ENCODE measurements at places on chromosomes 6 and 20.

- H3K4me1 ChIP-seq = no peaks in the 10 kb centered on the region
- H3K4me3 ChIP-seq = no peak overlapping the region
- no peaks in the 10 kb centered on the region for H3K36me3 ChIP-seq
These were observed 31.3 kb downstream of the SLC22A3 start for GRCh38 chr6:160379466-160379865.

- H3K27ac ChIP-seq = no peak overlapping the region
- no peaks in the 10 kb centered on the region for H3K4me1 ChIP-seq
- no peak overlapping the region for H3K4me3 ChIP-seq
- H3K36me3 ChIP-seq = no peaks in the 10 kb centered on the region
- no peaks in the 10 kb centered on the region for H3K27me3 ChIP-seq
These were observed 437.6 kb downstream of the PRKN start for GRCh38 chr6:162289972-162290371.

DNA sequence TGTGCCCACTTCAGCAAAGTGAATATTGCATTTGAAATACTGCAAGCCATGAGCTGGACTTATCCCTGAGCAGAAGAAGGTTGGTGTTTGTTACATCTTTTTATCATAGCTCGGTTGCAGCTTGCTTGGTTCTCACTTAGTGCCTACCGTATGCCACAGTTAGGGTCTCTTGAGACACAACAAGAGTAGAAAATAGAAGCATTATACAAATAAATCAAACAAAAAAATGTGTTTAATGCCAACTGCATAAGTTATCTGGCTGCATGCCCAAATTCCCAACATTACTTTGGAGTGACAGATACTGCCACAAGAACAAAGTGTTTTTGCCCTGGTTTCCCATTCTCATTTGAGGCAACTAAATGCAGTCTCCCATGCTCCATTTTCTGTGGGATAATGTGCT is 53.9 kb upstream of the LAMP5 start:
- DNase-seq = no peak
- no peaks in the 10 kb centered on the region for H3K4me1 ChIP-seq
- no peak overlapping the region for H3K27ac ChIP-seq
- H3K4me3 ChIP-seq = no peak overlapping the region
- H3K27me3 ChIP-seq = no peaks in the 10 kb centered on the region

- DNase-seq = no peak
- H3K36me3 ChIP-seq = no peaks in the 10 kb centered on the region
- peaks cover 11% of the 10 kb centered on the region for H3K27me3 ChIP-seq
- H3K4me3 ChIP-seq = no peak overlapping the region
- H3K4me1 ChIP-seq = peaks cover 1% of the 10 kb centered on the region
- no peak overlapping the region for H3K27ac ChIP-seq
These were observed 49.5 kb upstream of the B4GALT5 start for GRCh38 chr20:49762940-49763766.

DNA sequence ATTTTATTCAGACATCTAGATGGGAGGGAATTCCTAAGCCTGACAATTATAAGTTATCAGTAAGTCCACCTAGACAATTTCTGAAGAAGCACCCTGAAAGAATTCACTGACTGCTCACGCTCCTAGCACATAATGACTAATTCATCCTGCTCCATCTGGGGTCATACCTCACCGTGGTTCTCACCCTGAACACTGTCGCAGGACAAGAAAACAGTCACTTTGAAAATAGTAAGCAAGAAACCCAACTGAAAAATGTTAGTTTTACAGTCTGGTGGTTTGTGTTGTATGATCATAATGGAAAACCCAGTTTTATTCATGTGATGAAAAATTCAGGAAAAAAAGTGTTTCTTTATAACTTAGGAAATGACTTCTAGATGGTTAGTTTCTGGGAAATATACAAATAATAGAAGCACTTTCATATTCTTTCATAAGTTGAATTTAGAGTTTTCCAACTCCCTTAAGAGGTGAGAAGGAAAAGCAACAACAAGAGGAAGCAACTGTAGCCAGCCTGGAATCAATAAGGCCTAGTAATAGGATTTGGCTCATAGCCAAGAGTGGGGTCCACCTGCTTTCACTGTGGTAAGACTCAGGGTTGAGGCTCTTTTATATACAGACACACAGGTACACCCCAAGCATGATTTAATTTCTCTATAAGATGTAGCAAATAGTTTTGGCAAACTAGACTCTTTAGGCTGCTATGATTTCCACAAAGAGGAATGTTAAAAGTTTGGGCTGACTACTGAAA is 94.1 kb downstream of the HIVEP2 start:
- peaks cover 92% of the 10 kb centered on the region for H3K4me1 ChIP-seq
- H3K27me3 ChIP-seq = no peaks in the 10 kb centered on the region
- DNase-seq = peak; percentile 19
- H3K27ac ChIP-seq = peak overlapping the region; percentile 73
- peaks cover under 1% of the 10 kb centered on the region for H3K36me3 ChIP-seq

- no peak for DNase-seq
- H3K27ac ChIP-seq = no peak overlapping the region
- H3K4me3 ChIP-seq = no peak overlapping the region
- peaks cover 6% of the 10 kb centered on the region for H3K27me3 ChIP-seq
- no peaks in the 10 kb centered on the region for H3K36me3 ChIP-seq
These were observed 300.2 kb upstream of the JARID2 start for GRCh38 chr6:14945461-14946185.

GRCh38 chr6:169543704-169544103 is 158.1 kb downstream of the WDR27 start:
- no peak for DNase-seq
- H3K27ac ChIP-seq = no peak overlapping the region
- H3K4me1 ChIP-seq = no peaks in the 10 kb centered on the region
- H3K4me3 ChIP-seq = no peak overlapping the region
- H3K27me3 ChIP-seq = no peaks in the 10 kb centered on the region

- H3K27me3 ChIP-seq = peaks cover 2% of the 10 kb centered on the region
- peaks cover 34% of the 10 kb centered on the region for H3K4me1 ChIP-seq
- no peak for DNase-seq
- no peak overlapping the region for H3K27ac ChIP-seq
- peaks cover 24% of the 10 kb centered on the region for H3K36me3 ChIP-seq
These were observed 199.8 kb downstream of the DLL1 start for GRCh38 chr6:170091000-170091638.

DNA sequence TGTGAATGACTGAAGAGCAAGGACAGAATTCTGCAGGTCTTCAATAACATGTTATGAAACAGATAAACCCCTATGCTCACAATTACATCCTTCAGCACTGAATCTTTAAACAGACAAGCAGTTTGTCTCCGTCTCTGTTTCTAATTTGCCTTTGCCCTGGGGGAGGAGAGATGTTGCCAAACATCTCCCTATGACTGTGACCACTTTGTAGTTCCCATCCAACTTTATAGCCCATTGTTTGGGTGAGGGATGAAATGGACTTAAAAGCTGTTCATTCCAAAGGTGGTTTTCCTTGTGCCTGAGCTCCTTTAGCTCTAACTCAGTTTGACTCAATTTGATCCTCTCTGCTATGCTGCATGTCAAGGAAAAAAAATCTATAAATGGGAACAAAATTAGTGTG is 19.5 kb upstream of the ADTRP start:
- H3K4me1 ChIP-seq = no peaks in the 10 kb centered on the region
- H3K4me3 ChIP-seq = no peak overlapping the region
- H3K27ac ChIP-seq = no peak overlapping the region
- DNase-seq = no peak

DNA sequence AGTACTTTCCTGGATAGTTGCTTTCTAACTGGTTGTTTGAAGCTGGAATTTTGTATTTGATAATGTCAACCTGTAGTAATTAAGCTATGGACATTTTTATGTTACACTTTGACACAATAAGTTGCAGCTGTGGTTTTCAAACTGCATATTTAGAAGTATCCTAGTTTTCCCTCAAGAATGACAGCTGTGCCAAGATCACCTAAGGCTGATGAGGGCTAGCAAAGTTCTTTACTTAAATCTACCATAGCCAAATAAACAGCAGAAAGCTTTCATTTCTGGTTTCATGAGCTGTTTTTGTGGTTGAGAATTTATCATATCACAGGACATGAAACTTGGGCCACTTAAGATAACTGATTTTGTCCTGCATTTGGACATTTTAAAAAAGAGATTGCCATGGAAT is 30.6 kb downstream of the FAM229B start:
- H3K27me3 ChIP-seq = peaks cover 39% of the 10 kb centered on the region
- H3K4me1 ChIP-seq = no peaks in the 10 kb centered on the region
- no peak overlapping the region for H3K27ac ChIP-seq

- no peak overlapping the region for H3K4me3 ChIP-seq
- H3K27ac ChIP-seq = no peak overlapping the region
- DNase-seq = no peak
- no peaks in the 10 kb centered on the region for H3K36me3 ChIP-seq
- H3K4me1 ChIP-seq = no peaks in the 10 kb centered on the region
- no peaks in the 10 kb centered on the region for H3K27me3 ChIP-seq
These were observed 142.3 kb downstream of the PLCB4 start for GRCh38 chr20:9211016-9211760.

GRCh38 chr20:35974256-35974655 is 5.9 kb downstream of the CNBD2 start:
- H3K4me1 ChIP-seq = no peaks in the 10 kb centered on the region
- H3K27me3 ChIP-seq = peaks cover 4% of the 10 kb centered on the region
- H3K36me3 ChIP-seq = no peaks in the 10 kb centered on the region

- no peaks in the 10 kb centered on the region for H3K4me1 ChIP-seq
- no peak for DNase-seq
- peaks cover 24% of the 10 kb centered on the region for H3K27me3 ChIP-seq
- H3K4me3 ChIP-seq = no peak overlapping the region
- H3K27ac ChIP-seq = no peak overlapping the region
- H3K36me3 ChIP-seq = no peaks in the 10 kb centered on the region
These were observed 56.9 kb downstream of the RAMACL start for GRCh38 chr6:166529586-166529985.

DNA sequence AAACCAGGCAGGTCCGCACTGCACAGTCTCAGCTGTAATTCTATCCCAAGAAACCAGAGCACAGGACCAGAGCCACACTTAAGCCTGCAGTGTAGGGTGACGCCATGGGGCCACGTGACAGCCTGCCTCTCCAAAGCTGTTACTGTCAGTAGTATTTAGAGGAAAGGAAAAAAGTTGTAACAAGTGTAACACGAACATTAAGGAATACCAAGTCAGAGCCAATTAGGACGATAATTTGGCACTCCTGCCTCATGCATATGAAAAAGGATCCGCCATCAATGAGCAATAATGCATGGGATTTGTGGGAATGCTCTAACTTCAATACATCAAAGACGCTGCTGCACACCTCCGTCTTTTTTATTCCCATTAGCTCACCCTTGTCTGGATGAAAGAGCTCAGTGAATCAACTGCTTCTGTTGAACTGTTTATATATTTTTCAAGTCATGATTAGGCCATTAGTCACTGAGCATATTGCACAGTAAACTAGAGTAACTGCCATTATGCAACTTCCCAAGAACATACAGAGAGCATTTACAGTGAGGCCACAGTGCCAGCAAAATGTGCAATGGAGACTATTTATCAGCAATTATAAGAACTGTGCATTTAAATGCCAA is 79.9 kb downstream of the ATXN1 start:
- peaks cover 42% of the 10 kb centered on the region for H3K4me1 ChIP-seq
- no peak overlapping the region for H3K4me3 ChIP-seq
- no peak overlapping the region for H3K27ac ChIP-seq
- no peak for DNase-seq
- no peaks in the 10 kb centered on the region for H3K27me3 ChIP-seq

- H3K4me1 ChIP-seq = peaks cover 9% of the 10 kb centered on the region
- no peaks in the 10 kb centered on the region for H3K27me3 ChIP-seq
- peak overlapping the region; percentile 95 for H3K27ac ChIP-seq
- peaks cover 25% of the 10 kb centered on the region for H3K36me3 ChIP-seq
- peak overlapping the region; percentile 92 for H3K4me3 ChIP-seq
- peak; percentile 49 for DNase-seq
These were observed 123.7 kb upstream of the BTN3A2 start for GRCh38 chr6:26241033-26241895.

DNA sequence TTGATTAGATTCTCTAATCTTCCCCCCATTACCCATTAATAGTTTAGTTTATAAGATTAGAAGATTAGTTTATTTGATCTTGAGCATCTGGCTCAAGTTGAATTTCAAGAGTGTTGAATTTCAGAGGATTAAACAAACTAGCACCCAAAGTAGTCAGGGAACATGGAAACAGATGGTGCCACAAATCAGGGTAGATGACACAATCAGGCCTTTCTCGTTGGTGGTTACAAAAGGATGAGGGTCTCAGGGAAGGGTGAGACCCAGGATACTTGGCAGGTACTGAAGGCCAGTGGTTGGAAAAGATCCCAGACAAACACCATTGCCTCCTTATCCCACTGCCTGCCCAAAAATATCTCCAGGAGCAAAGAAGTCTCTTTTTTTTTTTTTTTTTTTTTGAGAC is 29.5 kb upstream of the ADGRF1 start:
- no peaks in the 10 kb centered on the region for H3K36me3 ChIP-seq
- H3K27ac ChIP-seq = no peak overlapping the region
- no peak for DNase-seq
- no peaks in the 10 kb centered on the region for H3K4me1 ChIP-seq

DNA sequence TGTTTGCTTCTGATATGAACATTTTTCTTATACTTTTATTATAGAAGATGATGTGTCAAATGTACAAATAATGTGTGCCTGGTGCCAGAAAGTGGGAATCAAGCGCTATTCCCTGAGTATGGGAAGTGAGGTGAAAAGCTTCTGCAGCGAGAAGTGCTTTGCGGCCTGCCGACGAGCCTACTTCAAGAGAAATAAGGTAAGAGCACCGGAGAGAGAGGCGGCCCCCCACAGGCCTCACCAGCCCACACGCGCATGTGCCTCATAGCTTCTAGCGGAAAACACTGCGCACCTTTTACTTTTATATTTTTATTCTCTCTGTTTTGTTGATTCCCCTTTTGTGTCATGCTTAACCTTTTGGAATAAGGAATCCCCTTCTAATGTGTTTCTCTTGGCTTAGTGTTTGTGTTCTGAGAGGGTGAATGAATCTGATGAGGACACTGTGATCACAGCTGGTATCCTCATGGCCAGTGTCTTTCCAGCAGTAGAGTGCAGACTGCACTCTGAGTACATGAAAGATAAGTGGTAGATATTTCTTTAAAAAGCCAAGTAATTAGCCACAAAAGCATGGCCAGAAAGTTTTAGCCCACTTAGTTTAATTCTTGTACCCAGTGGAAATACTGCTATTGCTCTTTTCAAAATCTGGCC is 43.6 kb downstream of the SOBP start:
- no peaks in the 10 kb centered on the region for H3K36me3 ChIP-seq
- DNase-seq = no peak
- no peak overlapping the region for H3K4me3 ChIP-seq
- no peak overlapping the region for H3K27ac ChIP-seq
- H3K27me3 ChIP-seq = no peaks in the 10 kb centered on the region

DNA sequence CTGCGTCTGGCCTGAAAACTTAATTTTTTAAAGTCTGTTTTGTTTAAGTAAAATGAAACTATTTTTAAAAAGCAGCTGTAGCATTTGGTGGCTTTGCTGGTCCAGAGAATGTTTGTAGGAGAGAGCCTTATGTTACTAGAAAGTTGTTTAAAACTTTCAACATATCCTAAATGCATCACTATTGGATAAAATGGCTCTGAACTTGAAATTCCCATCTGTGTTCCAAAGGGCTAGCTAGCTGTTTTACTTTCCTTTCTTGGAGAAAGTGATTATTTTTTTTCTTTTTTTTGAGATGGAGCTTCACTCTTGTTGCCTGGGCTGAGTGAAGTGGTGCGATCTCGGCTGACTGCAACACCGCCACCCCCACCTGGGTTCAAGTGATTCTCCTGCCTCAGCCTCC is 2.5 kb downstream of the SYNJ2 start:
- peak overlapping the region; percentile 79 for H3K4me3 ChIP-seq
- H3K27ac ChIP-seq = no peak overlapping the region
- no peaks in the 10 kb centered on the region for H3K27me3 ChIP-seq

- DNase-seq = no peak
- no peaks in the 10 kb centered on the region for H3K36me3 ChIP-seq
- H3K4me3 ChIP-seq = no peak overlapping the region
These were observed 125.7 kb upstream of the BTBD3 start for GRCh38 chr20:11791835-11792567.
